ENCODE measurements at places on chromosomes 3 and 15.

- no peak for DNase-seq
Observed at GRCh38 chr3:24881239-24881638, 386.6 kb upstream of the THRB start.

GRCh38 chr3:111714305-111714704 lies 119.2 kb upstream of the ZBED2 start:
- peak; percentile 21 for DNase-seq

GRCh38 chr3:31508452-31509146 lies 24.1 kb upstream of the STT3B start:
- DNase-seq: no peak

GRCh38 chr3:46925585-46925934 lies 48.0 kb downstream of the PTH1R start:
- no peak for DNase-seq

- no peak for DNase-seq
Observed at GRCh38 chr15:87269566-87269965, 987.0 kb downstream of the NTRK3 start.

GRCh38 chr3:169764882-169765612 lies at the start of gene TERC:
Gene TERC, minus strand, starts transcription at chr3:169765060.
- DNase-seq: peak; percentile 92

- no peak for DNase-seq
Observed at GRCh38 chr3:23808525-23808924, 2.8 kb downstream of the UBE2E1 start.

DNA sequence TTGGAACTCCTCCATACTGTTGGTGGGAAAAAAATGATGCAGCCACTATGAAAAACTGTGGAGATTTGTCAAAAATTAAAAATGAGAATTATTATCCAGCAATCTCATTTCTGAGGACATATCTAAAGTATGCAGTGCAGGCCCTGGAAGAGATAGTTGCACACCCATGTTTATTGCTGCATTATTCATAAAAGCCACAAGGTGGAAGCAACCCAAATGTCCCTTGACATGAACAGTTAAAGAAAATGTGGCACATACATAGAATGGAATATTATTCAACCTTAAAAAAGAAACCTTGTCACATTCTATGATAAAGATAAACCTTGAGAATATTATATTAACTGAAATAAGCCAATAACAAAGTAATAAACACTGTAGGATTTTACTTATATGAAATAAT lies 80.9 kb upstream of the ARHGEF26 start:
- no peak for DNase-seq

DNA sequence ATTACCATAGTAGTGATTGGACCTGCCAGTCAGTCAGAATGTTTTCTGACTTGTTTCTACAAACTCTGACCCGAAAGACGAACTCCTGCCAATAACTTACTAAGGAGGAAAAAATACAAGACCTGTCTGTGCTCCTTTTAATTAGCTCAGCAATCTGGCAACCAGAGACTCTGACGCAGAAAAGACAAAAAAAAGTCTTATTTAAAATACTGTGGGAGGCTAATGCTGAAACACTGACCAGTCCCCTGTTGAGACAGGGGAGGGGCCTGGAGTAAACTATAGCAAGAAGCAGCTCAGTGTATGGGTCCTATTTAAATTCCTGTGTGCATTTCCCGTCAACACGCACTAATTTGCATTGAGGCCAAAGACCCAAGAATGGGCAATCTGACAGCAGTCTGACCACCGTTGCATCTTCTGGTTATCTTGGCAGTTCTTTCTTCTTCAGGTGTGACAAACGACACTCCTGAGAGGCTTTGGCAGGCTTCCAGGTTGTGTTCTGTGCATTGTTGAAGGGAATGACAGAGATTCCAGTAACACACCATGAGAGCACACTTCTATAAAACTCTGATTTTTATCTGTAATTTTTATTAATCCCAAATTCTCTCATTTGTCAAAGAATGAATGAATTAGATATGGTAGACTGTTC lies 1114.3 kb downstream of the IGSF11 start:
- no peak for DNase-seq

DNA sequence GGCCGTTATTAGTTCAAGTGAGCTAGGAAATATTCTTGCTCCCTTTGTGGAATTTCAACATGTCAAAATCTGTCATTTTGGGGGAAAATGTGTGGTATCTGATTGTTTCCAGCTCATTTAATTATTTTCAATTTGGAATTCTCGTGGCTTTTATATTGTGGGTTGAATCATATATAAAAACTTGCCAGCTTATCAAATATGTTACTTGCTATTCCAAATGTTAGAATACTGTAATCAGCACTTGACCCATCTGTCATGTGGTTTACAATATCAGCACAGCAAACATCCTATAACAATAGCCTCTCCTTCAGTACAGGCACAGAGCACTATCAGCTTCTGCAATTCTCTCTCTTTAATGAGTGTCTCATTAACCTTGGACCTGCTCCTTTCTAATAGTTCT lies 130.2 kb upstream of the FEZF2 start:
- DNase-seq: no peak

DNA sequence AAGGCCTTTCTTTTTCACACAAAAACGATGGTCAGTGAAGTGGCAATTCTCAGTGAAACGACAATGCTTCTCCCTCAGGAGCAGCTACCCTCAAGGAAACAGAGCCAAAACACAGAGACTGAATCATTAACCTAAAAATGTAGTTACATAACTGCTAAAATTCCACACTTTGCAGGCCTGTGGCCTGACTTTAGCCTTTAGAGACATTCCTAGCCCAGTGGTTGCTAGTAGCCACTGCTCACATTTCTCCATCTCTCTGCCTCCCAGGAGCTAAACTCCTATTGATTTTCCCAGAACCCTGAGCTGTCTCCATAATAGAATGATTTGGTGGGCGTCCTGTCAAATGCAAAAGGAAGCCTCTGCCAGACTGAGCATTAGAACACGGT lies 630.1 kb upstream of the KCNMB2 start:
- DNase-seq: peak; percentile 81

DNA sequence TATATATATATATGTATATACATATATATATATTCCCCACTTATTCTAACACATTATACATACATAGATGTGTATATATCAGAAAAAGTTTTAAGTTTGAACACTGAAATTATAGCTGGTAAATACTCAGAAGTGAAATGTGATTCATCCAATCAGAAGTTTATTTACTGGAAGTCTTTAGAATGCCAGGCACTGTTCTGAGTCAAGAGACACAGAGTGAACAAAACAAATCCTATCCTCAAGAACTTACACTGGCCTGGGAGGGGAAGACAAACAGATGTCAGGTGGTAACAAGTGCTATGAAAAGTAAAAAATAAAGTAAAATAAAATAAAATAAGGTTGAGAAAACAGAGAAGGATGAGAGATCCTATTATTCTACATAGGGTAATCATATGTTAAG lies 13.4 kb downstream of the DHX36 start:
- peak; percentile 20 for DNase-seq

DNA sequence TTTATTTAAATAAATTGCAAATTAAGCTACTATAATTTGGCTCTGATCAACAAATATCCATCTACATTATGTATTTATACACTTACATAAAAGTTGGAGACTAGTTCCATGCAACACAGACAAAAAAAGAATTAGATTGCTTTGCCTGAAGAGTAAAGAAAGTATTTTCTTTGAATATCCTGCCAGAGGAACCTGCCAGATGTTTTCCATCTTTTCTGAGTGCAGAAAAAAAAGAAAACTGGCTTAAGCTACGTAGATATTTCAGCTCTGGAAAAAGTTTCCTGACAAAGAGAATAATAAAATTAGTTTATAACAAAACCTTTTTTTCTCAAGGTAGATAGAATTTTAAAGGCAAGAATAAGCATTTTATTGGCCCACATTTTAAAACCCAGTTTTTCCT lies 607.5 kb upstream of the NAALADL2 start:
- DNase-seq: no peak

GRCh38 chr3:184325269-184325668 lies 10.9 kb downstream of the EIF4G1 start:
- no peak for DNase-seq

GRCh38 chr15:48631176-48631770 lies 14.2 kb downstream of the FBN1 start:
- no peak for DNase-seq

All from AG08396 (cell line).